ENCODE measurements at places on chromosomes 16 and 17. TPM values are rescaled to one million over a fixed set of nuclear protein-coding genes. Genes with fewer than 3 reads are reported as not detected.

Gene COG7
- 18.1 TPM for total RNA-seq

Gene DCAF7
- 119 TPM for total RNA-seq

Gene ABCC6
- not detected for total RNA-seq

Gene AIPL1
- not detected for total RNA-seq

Gene ABCC12
- not detected for total RNA-seq

Gene TBC1D3C
- not detected for total RNA-seq

Gene QPRT
- total RNA-seq = 9.7 TPM

Gene SLC47A1
- 1.3 TPM for total RNA-seq

Gene CES1
- total RNA-seq = not detected

Gene ABI3
- 19.8 TPM for total RNA-seq

Gene CETP
- total RNA-seq = not detected

Gene RNF222
- total RNA-seq = not detected

Gene USP43
- total RNA-seq = 0.50 TPM

Gene HS3ST3A1
- 0.85 TPM for total RNA-seq

Gene WFDC1
- not detected for total RNA-seq

Gene SOX15
- total RNA-seq = 0.29 TPM

Measured in activated CD4-positive, alpha-beta memory T cell treated with anti-CD3 and anti-CD28 coated beads for 36 hours (primary cell).